ENCODE measurements at places on chromosomes 7 and 10. TPM values are rescaled to one million over a fixed set of nuclear protein-coding genes. Genes with fewer than 3 reads are reported as not detected.

Gene CACNA2D1
- 89.5 TPM for total RNA-seq

Gene ZNF32
- total RNA-seq: 42.9 TPM

Gene PVRIG
- total RNA-seq: not detected

Gene ADIRF
- total RNA-seq: 47.7 TPM

Gene GPR15LG
- not detected for total RNA-seq

Gene RBP4
- total RNA-seq: 22.9 TPM

- no peak for DNase-seq
Observed at GRCh38 chr7:100423315-100423714, 5.2 kb downstream of the ZCWPW1 start.

GRCh38 chr7:130277763-130278643 lies 11.3 kb downstream of the CPA2 start:
- peak; percentile 74 for DNase-seq

GRCh38 chr10:69761320-69761719 lies 40.4 kb upstream of the COL13A1 start:
- DNase-seq: no peak

GRCh38 chr7:142439739-142440138 lies 181.9 kb upstream of the PRSS58 start:
- no peak for DNase-seq

DNA sequence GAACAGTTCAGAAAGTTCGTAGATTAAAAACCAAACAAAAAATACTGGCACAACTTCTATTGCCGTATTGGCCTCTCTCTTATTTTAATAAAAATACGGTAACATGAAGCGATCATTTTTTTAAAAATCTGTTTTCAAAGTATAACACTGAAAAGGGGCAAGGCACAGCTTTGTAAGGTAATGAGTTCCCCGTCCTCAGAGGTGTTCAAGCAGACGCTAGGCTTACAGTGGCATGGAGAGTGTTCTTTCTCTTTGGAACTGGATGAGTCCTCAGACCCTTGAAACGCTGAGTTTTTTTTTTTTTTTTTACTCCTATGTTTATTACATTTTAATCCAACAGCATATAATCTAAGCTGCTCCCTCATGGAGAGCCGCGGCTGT lies 7.8 kb downstream of the EN2 start:
- no peak for DNase-seq

GRCh38 chr10:27663621-27664020 lies 82.0 kb downstream of the MKX start:
- no peak for DNase-seq
